ENCODE measurements at places on chromosomes 2 and 18. TPM values are rescaled to one million over a fixed set of nuclear protein-coding genes. Genes with fewer than 3 reads are reported as not detected.

GRCh38 chr18:51123936-51124486, 73.5 kb downstream of the MEX3C start:
- DNase-seq = no peak
- H3K27me3 ChIP-seq = no peaks in the 10 kb centered on the region
- no peak overlapping the region for H3K27ac ChIP-seq
- H3K4me3 ChIP-seq = no peak overlapping the region

DNA sequence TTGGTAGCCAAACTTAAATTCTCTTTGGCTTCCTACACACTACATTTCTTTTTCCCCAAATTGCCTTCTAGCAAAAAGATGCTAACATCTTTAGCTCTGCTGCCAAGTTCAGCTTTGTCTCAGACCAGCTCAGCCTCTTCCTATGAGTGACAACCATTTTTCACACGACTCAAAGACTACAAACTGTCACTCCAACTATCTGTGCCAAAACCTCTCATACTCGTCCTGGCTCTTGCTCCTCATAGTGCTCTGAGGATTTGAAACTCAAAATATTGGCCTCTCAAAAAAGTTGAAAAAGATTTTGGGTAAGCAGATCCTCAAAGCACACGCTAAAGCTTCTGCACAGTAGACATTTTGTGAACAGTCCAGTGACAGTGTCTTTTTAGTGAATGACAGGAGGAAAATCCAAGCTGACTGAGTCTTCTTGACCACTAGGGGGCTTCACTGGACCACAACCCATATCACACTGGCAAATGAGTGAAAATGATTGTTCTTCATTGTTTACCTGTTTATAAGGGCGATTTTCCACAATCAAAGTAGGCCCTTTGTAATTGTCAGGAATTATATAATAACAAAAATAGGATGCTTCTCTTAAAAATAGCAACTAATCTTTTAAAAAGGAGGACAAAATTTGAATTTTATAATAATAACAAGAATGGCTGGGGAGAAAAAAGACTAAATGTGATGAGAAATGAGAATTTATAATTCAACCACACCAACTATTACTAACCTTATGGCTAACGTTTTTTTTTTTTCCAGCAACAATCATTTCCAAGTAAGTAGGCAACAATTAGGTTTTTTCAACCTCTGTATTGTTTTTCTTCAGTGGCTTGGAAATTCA, 85.5 kb upstream of the PGAP1 start:
- H3K4me1 ChIP-seq = no peaks in the 10 kb centered on the region
- H3K36me3 ChIP-seq = no peaks in the 10 kb centered on the region
- H3K27me3 ChIP-seq = no peaks in the 10 kb centered on the region
- H3K4me3 ChIP-seq = no peak overlapping the region
- H3K27ac ChIP-seq = no peak overlapping the region
- no peak for DNase-seq

- no peaks in the 10 kb centered on the region for H3K4me1 ChIP-seq
- no peak for DNase-seq
- no peak overlapping the region for H3K4me3 ChIP-seq
- H3K27ac ChIP-seq = no peak overlapping the region
- no peaks in the 10 kb centered on the region for H3K36me3 ChIP-seq
Measured at GRCh38 chr18:46226461-46226860, 122.3 kb downstream of the HAUS1 start.

CHRNG gene
- not detected for total RNA-seq

PARD6G gene
- total RNA-seq = 3.8 TPM
